ENCODE measurements at places on chromosomes 5 and 9.

GRCh38 chr9:108687006-108687987, 168.5 kb downstream of the ACTL7B start:
- DNase-seq = no peak

DNA sequence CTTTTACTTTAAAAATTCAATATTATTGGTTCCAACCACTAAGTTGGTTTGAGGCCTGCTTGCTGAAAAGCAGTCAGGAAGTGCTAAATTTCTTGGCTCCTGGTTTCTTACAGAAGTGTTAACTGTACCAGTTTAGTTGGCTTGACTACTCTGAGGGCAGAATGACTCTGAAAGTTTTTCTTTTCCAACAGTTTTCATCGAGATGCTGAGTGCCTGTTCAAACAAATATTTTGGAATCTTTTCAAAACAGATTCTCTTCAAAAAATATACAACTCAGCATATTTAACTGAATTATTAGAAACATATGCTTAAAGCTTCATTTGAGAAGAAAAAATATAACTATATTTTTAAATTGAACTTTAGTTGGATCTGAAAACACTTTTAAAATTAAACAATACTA, 37.0 kb downstream of the SLC38A9 start:
- DNase-seq = no peak

- no peak for DNase-seq
Observed at GRCh38 chr9:126312584-126313551, 13.8 kb upstream of the MVB12B start.

DNA sequence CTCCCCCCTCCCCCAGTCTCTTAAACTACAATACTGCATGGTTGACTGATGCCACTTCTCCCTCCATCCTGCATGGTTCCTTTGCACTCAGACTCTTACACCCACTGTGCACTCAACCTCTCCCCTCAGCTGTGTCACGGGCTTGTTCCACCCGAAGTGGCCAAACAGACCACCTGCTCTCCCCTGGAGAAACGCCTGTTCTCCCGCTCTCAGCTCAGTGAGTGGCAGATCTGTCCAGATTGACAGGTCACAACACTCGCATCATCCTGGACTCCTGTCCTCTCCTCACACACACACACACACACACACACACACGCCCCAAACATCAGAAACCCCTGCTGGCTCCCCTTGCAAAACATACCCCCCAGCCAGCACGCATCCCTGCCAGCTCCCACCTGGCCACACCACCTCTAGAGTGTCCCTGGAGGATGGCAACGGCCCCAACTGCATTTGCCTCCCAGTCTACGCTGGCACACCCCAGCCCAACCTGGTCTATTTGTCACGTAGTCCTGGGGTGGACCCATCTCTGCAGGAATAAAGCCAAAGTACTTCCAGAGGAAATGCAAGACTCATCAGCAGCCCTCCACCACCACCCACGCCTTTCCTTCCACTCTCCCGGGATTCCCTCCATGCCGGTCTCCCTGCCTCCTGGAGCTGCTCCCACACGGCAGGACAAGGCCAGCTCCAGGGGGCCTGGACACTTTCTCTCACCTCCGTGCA, 2.9 kb downstream of the OR2V1 start:
- DNase-seq = no peak

DNA sequence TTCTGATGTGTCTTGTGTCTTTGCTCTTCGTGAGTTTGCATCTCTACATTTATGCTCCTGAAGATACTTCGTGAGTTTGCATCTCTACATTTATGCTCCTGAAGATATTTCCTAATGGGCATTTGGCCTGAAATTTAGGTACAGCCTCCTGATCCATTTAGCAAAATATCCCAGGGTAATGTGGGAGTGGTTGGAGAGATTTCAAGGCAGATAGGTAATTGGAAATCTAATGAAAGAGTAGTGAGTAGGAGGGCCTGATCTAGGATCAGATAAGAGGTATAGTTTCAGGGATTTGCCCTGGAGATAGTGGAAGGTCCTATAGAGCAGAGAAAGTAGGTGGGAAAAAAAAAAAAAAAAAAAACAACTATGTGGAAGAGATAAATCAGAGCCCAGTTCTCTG, 14.6 kb upstream of the SNX2 start:
- DNase-seq = no peak

- DNase-seq = no peak
Observed at GRCh38 chr9:112618385-112619009, 99.4 kb downstream of the INIP start.

GRCh38 chr5:93677359-93677891, 64.0 kb downstream of the POU5F2 start:
- no peak for DNase-seq

DNA sequence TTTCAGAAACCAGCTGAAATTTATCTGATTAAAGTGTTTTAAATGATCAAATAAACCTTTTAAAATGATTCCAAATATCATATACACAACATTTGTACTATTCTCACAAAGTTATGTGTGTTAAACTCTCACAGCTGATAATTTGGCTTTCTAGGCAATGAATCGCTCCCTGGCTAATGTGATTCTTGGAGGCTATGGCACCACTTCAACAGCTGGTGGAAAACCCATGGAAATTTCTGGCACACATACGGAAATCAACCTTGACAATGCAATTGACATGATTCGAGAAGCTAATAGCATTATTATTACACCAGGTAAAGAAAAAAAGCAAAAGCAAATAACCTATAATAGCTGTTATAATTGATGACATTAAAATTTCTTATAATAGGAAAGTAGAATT, 72.4 kb downstream of the NNT start:
- DNase-seq = no peak

DNA sequence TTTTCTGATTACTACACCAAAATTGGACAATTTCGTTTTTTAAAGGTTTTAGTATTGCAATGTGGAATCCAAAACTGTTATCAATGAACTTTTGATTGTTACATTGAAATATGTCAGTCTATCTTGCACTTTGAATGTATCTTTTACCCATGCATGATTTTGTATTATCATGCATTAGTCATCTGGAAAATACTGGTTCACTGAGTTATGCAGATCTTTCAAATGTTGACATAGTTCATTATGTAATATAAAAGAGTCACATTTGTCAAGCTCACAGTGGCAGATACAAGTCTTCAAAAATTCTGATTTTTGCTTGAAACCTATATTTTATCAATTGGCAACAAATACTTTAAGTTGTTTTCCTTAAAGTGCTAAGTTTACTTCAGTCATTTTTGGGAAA, 85.2 kb downstream of the NR3C1 start:
- no peak for DNase-seq

DNA sequence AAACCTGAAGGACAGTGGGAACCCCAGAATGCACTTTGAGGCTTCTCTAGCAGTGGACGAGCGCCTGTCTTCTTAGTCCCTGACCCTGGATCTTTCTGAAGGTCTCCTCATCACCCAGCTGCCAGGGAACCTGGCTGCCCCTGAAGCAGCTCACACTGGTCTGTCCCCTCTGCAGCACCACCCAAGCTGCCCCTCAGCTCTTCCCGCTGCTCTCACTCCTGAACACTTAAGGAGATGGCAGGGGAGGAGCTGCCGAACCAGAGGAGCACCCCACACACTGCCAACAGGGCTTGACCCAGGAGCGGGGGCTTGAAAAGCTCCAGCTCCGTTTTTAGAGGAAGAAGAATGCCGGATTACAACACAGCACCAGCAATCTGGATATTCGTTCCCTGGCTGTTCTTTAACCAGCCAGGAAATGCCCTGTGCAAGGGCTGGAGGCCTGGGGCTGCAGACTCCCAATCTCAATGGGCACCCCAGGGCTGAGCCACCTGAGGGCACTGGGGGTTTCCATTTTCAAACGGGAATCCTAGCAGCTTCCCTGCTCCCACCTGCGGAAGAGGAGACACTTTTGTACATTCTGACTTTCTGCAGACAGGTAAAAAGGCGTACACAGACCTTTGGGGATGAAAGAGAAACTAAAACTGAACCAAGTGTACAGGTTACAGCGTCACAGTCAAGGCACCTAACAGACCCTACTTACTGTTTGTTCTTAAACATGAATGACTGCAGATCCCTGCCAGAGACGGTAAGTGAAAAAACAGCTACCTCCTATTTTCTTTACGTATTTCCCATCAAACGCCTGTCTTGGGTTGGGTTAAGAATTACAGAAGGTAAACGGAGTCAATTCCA, 36.3 kb downstream of the GOLM1 start:
- no peak for DNase-seq

GRCh38 chr9:134560654-134561053, 80.9 kb upstream of the COL5A1 start:
- no peak for DNase-seq

- no peak for DNase-seq
Observed at GRCh38 chr5:74477761-74478160, 162.8 kb downstream of the ENC1 start.

Measured in stimulated activated naive CD8-positive, alpha-beta T cell treated with anti-CD3 and anti-CD28 coated beads, Interleukin-15, amount 100 ng/mL, for 72 hours (primary cell).